ENCODE measurements at places on chromosomes 6 and 20.

DNA sequence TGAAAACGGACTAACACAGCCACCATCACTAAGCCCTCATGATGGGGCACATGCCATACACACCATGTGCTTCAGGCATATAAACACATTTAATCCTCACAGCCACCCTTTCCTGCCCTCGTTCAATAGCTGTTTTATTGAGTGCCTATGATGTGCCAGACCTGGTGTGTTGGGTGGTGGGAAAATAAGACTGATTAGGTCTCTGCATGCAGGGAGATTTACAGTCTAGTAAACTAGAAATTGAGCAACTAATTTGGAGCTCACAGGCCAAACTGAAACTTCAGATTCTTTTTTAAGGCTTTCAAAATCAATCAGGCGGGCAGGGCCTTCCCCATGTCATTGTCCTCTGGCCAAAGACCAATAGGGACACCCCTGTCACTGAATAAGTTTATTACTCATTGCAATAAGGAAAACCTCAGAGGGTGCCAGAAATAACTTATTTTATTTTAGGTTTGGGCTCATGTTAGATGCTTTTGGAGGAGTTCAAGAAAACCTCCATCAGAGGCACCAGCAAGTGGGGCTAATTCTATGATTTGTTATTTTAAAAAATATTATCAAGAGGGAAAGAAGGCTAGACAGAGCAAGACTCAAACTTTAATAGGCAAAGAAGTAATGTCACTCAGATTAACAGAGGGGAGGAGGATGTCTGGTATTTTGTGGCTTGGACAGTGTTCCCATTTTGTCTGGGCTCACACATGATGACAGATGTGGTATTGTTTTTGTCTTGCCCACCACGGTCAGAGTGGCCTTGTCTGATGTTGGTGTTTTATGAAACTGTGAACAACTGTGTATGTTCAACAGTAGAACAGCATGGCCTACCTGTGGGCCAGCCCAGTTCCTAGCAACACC lies 12.0 kb downstream of the ZFP64 start:
- no peak for DNase-seq

DNA sequence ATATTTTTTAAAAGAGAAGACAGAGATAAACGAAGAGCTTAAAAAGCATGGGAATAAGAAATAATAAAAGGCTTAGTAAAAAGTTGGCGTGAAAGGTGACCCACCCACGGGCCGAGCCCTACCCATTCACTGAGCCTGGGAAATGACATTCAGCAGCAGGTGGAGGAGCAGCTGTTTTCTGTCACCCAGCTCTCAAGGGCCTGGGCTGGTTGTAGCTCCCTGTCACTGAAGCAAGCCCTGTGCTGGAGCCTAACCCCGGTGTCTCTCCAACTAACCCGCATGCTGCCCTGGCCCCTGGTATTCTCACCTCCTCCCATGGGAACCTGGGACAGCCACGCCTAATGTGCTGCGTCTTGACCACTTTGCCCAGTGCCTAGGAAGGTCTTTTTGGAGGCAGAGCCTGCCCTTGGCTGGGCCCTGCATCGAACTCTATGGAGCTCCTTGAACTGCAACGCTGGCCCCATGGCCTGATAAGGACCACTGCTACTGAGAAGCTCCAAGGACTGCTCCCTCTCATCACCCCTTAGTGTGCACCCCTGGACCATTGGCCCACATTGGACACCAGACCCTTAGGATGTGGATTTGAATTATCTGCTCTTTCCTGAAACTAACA lies 68.8 kb upstream of the IYD start:
- DNase-seq = no peak

- no peak for DNase-seq
Observed at GRCh38 chr20:53950578-53950977, 119.8 kb downstream of the BCAS1 start.

DNA sequence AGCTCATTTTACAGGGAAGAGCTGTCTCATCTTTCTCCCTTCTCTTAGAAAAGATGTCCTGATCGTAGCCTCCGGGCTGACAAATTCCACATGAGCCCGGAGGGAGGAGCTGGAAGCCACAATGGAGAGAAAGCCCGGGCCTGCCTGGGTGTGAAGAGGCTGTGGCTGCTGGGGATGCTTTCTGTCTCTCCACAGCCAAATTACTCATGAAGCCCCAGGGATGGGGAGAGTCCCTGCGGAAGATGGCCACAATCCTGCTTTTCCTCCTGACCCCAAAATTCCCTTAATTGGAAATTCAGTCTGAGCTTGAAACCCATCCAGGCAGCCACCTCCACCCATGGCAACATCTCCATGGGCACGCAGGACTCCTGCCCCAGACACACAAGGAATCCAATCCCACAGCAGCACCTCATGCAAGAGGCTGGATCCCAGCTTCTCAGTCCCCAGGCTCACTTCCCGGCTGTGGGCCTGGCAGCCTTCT lies 32.4 kb downstream of the JPH2 start:
- DNase-seq = peak; percentile 72

GRCh38 chr6:6915219-6915618 lies 192.5 kb upstream of the RREB1 start:
- DNase-seq = no peak

DNA sequence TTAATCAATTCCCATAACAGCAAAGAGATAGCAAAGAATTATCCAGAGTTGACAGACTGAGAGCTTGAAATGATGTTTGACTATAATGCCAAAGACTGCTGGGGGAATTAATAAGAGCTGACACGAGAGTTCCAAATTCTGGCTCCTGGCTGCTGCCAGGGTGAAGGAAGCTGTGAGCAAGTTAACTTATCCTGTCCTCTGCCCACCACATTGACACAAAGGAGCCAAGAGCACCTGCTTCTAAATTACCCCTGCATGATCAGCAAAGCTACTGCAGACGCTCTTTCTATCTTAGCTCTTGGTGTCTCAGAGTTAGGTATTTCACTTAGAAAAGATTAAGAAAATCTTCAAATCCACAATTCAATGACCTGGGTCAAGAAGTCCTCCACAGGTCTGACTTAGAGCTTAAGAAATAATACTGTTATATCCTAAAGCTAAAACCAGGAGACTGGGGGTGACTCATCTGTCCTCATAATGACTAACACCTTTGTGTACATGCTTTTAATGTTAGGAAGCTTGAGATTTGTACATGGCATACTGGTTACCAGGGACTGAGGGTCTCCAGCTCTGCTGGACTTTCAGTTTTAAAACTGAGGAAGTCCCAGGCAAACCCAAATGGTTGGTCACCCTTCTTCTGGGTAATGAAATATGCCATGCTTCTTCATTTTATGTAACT lies 13.2 kb upstream of the FRK start:
- no peak for DNase-seq
